Suprapubic skin (tissue), 4 donors: ENCODE measurements at places on chromosomes 1 and 21. TPM values are rescaled to one million over a fixed set of nuclear protein-coding genes. Genes with fewer than 3 reads are reported as not detected.

Gene SLFNL1
- 0.97 TPM for total RNA-seq

Gene CFHR5
- total RNA-seq = not detected

Gene OR6N1
- not detected for total RNA-seq

Gene SELL
- total RNA-seq = 0.47 TPM

Gene IGFN1
- not detected for total RNA-seq

Gene NENF
- total RNA-seq = 73.3 TPM

Gene TTC24
- total RNA-seq = not detected

Gene LCE3E
- 7.4 TPM for total RNA-seq

Gene LCE2B
- 91.9 TPM for total RNA-seq

Gene NID1
- total RNA-seq = 48.4 TPM

Gene PEX19
- total RNA-seq = 45.8 TPM

Gene NPPA
- total RNA-seq = not detected

Gene S100A7
- 5.1 TPM for total RNA-seq

DNA sequence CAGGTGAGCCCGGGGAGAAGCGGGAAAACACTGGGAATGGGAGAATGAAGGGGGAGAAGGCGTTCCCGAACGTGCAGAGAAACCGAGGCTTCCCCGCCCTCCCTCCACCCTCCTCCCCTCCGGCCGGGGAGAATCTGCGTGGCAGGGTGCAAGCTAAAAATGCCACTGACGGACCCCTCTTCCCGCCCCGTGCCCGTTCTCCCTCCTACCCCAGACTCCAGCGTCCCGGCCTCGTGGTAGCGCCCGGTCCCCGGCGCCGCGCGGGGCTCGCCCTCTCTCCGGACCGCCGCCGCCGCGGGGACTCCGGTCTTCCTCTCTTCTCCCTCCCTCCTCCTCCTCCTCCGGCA, 81.6 kb upstream of the AK4 start:
- no peaks in the 10 kb centered on the region for H3K27me3 ChIP-seq
- H3K27ac ChIP-seq = peak overlapping the region; percentile 100
- no peak for DNase-seq
- no peaks in the 10 kb centered on the region for H3K36me3 ChIP-seq
- peaks cover 48% of the 10 kb centered on the region for H3K4me1 ChIP-seq
- peak overlapping the region; percentile 79 for H3K4me3 ChIP-seq

- H3K36me3 ChIP-seq = no peaks in the 10 kb centered on the region
- H3K4me1 ChIP-seq = peaks cover 9% of the 10 kb centered on the region
- H3K27me3 ChIP-seq = no peaks in the 10 kb centered on the region
- DNase-seq = no peak
- no peak overlapping the region for H3K4me3 ChIP-seq
Measured at GRCh38 chr1:39979654-39980053, 24.7 kb downstream of the MFSD2A start.

DNA sequence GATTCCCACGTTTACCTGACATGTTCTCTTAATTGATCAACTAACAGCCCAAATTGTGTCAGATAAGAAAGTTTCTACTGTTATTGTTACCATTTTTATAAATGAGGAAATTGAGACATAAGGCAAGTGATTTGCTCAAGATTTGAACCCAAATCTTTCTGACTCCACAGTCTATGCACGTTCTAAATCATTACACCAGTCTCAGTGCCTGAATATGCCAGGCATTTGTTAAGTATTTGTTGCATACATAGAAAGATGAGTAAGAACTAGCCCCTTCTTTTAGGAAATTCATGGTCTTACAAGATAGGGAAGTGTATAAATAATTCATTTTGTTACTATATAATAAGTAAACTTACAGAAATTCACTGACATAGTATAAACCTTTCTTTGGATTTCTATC, 7.1 kb upstream of the CD101 start:
- peaks cover 17% of the 10 kb centered on the region for H3K4me1 ChIP-seq
- no peak overlapping the region for H3K27ac ChIP-seq
- no peak overlapping the region for H3K4me3 ChIP-seq
- H3K27me3 ChIP-seq = no peaks in the 10 kb centered on the region
- no peak for DNase-seq

GRCh38 chr1:115245227-115245626, 92.8 kb downstream of the NGF start:
- H3K4me1 ChIP-seq = no peaks in the 10 kb centered on the region
- no peak overlapping the region for H3K27ac ChIP-seq
- H3K27me3 ChIP-seq = no peaks in the 10 kb centered on the region
- no peak for DNase-seq
- H3K4me3 ChIP-seq = no peak overlapping the region

GRCh38 chr1:107936498-107937481, 28.2 kb downstream of the VAV3 start:
- no peaks in the 10 kb centered on the region for H3K36me3 ChIP-seq
- no peaks in the 10 kb centered on the region for H3K27me3 ChIP-seq
- peaks cover 48% of the 10 kb centered on the region for H3K4me1 ChIP-seq
- H3K4me3 ChIP-seq = peak overlapping the region; percentile 0
- peak overlapping the region; percentile 23 for H3K27ac ChIP-seq

- no peaks in the 10 kb centered on the region for H3K27me3 ChIP-seq
- DNase-seq = no peak
- no peak overlapping the region for H3K27ac ChIP-seq
- peaks cover 17% of the 10 kb centered on the region for H3K4me1 ChIP-seq
- no peaks in the 10 kb centered on the region for H3K36me3 ChIP-seq
Measured at GRCh38 chr1:156814571-156815260, 1.9 kb downstream of the SH2D2A start.

- no peak overlapping the region for H3K4me3 ChIP-seq
- DNase-seq = no peak
- H3K27me3 ChIP-seq = no peaks in the 10 kb centered on the region
- peaks cover 3% of the 10 kb centered on the region for H3K4me1 ChIP-seq
- no peaks in the 10 kb centered on the region for H3K36me3 ChIP-seq
Measured at GRCh38 chr1:48121955-48122354, 100.6 kb upstream of the SLC5A9 start.

DNA sequence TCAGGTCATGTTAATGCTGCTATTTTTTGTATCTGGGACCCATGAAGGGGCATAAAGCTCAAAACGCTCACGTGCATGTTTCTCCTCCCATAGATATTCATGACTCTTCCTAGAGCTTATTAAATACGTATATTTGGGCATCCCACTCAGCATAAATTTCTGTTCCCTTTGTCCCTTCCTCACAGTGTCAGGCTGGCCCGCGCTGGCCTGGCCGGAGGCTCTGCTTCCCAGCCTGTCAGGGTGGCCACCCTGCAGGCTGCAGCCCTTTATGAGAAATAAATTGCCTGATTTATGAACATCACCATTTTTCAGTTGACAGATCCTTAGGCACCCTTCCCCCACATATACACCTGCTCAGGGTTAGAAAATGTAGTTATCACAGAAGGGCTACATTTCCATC, 44.0 kb upstream of the NTPCR start:
- no peak overlapping the region for H3K27ac ChIP-seq
- H3K4me1 ChIP-seq = no peaks in the 10 kb centered on the region
- DNase-seq = no peak

GRCh38 chr1:48665708-48666407, 110.8 kb downstream of the BEND5 start:
- no peak for DNase-seq
- no peaks in the 10 kb centered on the region for H3K36me3 ChIP-seq
- H3K4me1 ChIP-seq = no peaks in the 10 kb centered on the region
- H3K27ac ChIP-seq = no peak overlapping the region
- H3K4me3 ChIP-seq = no peak overlapping the region
- no peaks in the 10 kb centered on the region for H3K27me3 ChIP-seq

DNA sequence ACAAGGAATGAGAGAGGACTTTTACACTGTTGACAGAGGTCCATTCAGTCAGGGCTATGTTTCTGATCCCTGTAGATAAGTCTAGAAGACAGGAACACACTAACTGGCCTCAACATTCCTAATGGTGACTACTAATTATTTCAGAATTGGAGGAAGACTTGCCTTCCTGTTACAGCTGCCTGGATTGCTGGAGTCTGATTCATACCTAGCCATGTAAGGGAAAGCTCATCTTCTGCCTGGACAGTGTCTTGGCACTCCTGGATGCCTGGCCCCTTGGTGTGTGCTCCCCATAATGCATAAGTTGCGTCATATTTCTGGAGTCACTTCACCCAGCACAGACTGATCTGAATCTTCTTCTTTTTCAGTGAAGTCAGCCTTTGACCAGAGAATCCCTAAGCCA, 326.0 kb upstream of the RUNX1 start:
- H3K36me3 ChIP-seq = no peaks in the 10 kb centered on the region
- DNase-seq = no peak
- no peaks in the 10 kb centered on the region for H3K27me3 ChIP-seq
- H3K4me3 ChIP-seq = no peak overlapping the region

GRCh38 chr1:202858789-202859414, 30.0 kb downstream of the RABIF start:
- H3K27ac ChIP-seq = peak overlapping the region; percentile 38
- H3K4me1 ChIP-seq = peaks cover 21% of the 10 kb centered on the region
- no peak overlapping the region for H3K4me3 ChIP-seq
- DNase-seq = no peak
- no peaks in the 10 kb centered on the region for H3K27me3 ChIP-seq

- no peaks in the 10 kb centered on the region for H3K36me3 ChIP-seq
- peaks cover 4% of the 10 kb centered on the region for H3K4me1 ChIP-seq
- H3K4me3 ChIP-seq = no peak overlapping the region
- no peak overlapping the region for H3K27ac ChIP-seq
- no peak for DNase-seq
Measured at GRCh38 chr1:177274687-177275211, 104.0 kb downstream of the BRINP2 start.

GRCh38 chr1:19205403-19205802, 4.7 kb downstream of the UBR4 start:
- no peak overlapping the region for H3K27ac ChIP-seq
- peaks cover 56% of the 10 kb centered on the region for H3K4me1 ChIP-seq
- DNase-seq = no peak
- H3K36me3 ChIP-seq = peaks cover 6% of the 10 kb centered on the region
- no peaks in the 10 kb centered on the region for H3K27me3 ChIP-seq

DNA sequence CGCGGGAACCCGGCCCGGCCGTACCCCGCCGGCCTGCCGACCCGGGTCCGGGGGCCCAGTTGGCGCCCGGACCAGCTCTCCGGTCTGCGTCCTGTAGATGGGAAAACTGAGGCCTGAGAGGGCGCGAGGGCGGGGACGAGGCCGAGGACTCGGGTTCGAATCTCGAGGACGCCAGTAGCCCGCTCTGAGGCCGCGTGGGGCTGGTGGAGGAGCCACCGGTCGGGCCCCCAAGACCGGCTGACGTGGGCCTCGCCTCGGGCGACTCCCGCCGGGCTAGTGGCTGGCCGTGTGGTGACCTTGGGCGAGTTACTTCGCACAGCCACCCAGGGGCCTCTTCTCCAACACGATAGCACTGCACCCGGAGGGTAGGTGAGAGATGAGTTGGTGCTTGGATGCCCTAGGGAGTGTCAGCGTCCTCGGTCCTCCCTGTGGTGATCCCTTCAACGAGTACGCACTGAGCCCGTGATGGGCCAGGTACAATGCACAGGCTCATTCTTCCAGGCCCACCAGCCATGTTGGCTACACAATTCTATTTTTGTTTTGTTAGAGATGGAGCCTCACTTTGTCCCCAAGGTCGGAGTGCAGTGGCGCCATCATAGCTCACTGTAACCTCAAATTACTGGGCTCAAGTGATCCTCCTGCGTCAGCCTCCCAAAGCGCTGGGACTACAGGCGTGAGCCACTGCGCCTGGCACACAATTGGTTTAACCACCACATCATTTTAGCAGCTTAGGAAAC, 404 bp upstream of the SCMH1 start:
- peak overlapping the region; percentile 92 for H3K27ac ChIP-seq
- H3K4me3 ChIP-seq = peak overlapping the region; percentile 76
- peak; percentile 67 for DNase-seq
- peaks cover 23% of the 10 kb centered on the region for H3K4me1 ChIP-seq
- no peaks in the 10 kb centered on the region for H3K27me3 ChIP-seq

DNA sequence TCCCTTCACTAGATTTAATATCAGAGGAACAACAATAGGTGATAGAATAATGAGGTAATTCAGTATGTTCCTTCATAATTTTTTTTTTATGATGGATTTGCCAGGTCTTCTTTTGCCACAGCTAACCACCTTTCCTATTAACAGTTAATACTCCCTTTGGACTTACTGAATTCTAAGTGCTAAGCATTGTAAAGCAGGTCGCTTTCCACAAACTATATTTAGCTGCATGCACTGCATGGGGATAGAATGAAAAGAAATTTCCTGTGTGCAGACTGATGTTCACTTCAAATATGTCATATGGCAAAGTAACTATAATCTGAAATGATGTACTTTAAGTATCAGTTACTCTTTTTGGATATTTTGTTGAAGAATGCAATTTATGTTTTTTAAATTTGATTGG, 85.8 kb downstream of the GPR161 start:
- no peak overlapping the region for H3K27ac ChIP-seq
- no peaks in the 10 kb centered on the region for H3K4me1 ChIP-seq
- H3K4me3 ChIP-seq = no peak overlapping the region
- H3K36me3 ChIP-seq = peaks cover 8% of the 10 kb centered on the region
- no peak for DNase-seq

DNA sequence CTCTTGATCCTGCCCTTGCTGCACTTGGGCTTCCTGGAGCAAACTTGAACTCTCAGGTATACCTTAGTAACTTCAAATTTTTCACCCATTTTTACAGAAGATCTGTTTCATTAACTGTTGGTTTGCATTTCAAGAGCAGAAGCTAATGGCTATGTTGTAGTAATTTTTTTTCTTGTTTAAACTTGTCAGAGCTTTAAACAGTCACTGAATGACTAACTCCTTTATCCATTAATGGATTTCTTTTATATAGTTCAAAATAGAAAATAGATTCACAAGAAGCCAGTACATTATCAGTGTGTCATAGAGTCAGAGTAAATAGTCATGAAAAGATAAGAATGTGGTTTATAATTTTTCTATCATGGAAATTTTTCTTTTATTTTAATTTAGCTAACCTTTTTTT, 13.6 kb downstream of the SRSF11 start:
- H3K27me3 ChIP-seq = no peaks in the 10 kb centered on the region
- H3K36me3 ChIP-seq = peaks cover 100% of the 10 kb centered on the region
- H3K4me3 ChIP-seq = no peak overlapping the region
